ENCODE measurements at places on chromosomes 12 and 14. TPM values are rescaled to one million over a fixed set of nuclear protein-coding genes. Genes with fewer than 3 reads are reported as not detected.
A peak's percentile ranks its signal among the peaks of the same experiment; 100 is the strongest.

The PMCH gene
- total RNA-seq: not detected

The PTPRQ gene
- total RNA-seq: 0.32 TPM

DNA sequence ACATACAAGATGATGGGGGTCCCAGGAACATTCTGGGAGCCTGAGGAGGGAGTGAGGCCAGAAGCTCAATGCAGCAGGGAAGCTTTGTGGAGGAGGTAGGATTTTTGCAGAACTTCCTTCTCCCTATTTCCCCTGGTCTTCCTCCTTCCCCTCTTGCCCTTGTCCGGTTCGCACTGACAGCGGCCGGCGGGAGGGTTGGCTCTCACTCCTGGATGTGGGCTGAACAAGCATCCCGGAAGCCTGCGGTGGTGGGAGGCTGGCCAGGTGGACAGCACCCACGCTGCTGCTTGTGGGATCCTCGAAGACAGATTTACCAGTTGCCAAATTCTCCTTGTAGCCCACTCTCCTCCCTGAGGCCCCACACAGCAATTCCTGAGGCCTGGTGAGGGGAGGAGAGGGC, 112.2 kb downstream of the KCNA5 start:
- DNase-seq: no peak

GRCh38 chr12:123099560-123100192, 51.2 kb downstream of the PITPNM2 start:
- DNase-seq: no peak

- DNase-seq: no peak
These were observed 16.0 kb upstream of the LUM start for GRCh38 chr12:91127306-91127705.

- peak; percentile 6 for DNase-seq
These were observed 224.8 kb downstream of the SLC16A7 start for GRCh38 chr12:59820594-59821011.

GRCh38 chr12:52901715-52902541, 2.9 kb downstream of the KRT8 start:
- no peak for DNase-seq

DNA sequence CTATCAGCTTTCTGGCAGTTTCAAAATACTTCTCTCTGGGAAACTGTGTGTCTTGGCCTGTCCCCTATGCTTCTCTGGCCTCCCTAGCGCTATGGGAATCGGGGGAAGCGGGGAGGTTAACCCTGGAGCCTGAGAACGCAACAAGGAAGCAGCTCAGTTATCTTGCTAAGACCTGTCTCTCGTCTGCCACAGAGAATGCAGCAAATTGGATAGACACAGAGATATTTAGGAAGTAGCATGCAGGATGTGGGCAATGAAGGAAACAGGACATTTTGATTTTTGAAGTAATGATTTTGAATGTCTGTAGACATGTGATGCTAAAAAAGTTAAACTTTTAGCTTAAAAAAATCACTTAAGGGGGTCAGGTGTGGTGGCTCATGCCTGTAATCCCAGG, 6.6 kb upstream of the CALCOCO1 start:
- DNase-seq: no peak

DNA sequence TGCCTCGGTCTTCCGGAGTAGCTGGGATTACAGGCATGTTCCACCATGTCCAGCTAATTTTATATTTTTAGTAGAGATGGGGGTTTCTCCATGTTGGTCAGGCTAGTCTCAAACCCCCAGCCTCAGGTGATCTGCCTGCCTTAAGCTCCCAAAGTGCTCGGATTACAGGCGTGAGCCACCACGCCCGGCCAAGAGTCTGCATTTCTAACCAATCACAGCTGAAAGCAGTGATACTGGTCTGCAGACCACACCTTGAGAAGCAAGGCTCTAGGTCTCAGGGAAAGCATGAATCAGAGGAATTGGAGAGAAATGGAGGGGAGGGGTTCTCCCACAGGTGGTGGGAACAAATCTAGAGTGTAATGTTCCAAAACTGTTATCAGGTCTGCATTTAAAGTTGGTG, 55.2 kb upstream of the TMEM263 start:
- DNase-seq: no peak

The WIF1 gene
- not detected for total RNA-seq

The CCDC177 gene
- not detected for total RNA-seq

GRCh38 chr12:96401076-96401871, 1.0 kb upstream of the CDK17 start:
- DNase-seq: peak; percentile 95

- no peak for DNase-seq
These were observed 212.8 kb upstream of the SSTR1 start for GRCh38 chr14:37994846-37995372.

The ALDH1L2 gene
- 23.3 TPM for total RNA-seq

- peak; percentile 95 for DNase-seq
These were observed 124.4 kb downstream of the RAD51B start for GRCh38 chr14:67943947-67944346.

DNA sequence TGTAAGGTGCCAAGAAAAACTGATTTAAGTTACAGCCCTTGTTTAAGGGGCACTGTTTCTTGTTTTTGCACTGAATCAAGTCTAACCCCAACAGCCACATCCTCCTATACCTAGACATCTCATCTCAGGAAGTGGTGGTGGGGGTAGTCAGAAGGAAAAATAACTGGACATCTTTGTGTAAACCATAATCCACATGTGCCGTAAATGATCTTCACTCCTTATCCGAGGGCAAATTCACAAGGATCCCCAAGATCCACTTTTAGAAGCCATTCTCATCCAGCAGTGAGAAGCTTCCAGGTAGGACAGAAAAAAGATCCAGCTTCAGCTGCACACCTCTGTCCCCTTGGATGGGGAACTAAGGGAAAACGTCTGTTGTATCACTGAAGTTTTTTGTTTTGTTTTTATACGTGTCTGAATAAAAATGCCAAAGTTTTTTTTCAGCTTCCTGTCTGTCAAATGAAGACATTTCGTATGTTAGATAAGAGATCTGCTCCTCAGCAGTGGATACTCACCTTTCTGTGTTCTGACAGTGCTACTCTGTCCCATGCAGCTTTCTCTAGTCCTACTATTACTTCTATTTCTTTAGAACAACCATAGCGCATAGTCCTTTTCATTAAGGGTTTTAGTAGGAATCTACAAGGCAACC, 1.2 kb upstream of the PA2G4 start:
- no peak for DNase-seq

Data from fibroblast of villous mesenchyme (primary cell).